ENCODE measurements at places on chromosomes 12 and 14.

DNA sequence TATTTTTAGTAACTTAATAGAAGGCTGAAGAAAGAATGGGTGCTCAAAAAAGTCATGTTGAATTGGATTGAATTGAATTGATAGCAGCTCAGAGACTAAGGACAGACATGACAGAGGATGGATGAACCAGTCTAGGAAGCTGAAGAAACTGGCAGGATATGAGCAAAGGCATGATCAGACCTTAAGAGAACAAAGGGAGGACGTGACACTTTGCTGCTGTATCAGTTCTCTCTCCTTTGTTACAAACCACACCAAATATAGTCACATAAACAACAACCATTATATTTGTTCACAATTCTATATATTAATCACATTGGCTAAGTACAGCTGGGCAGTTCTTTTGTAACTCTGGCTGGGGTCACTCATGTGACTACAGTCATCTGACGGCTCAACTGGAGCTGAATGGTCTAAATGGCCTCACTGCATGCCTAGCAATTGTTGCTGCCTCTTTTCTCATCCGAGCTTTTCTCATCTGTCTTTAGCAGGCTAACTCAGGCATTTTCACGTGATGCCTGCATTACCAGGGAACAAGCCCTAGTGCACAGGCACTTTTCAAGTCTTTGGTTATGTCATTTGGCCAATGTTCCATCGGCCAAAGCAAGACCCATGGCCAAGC lies 355.0 kb downstream of the ETNK1 start:
- DNase-seq, result no peak

DNA sequence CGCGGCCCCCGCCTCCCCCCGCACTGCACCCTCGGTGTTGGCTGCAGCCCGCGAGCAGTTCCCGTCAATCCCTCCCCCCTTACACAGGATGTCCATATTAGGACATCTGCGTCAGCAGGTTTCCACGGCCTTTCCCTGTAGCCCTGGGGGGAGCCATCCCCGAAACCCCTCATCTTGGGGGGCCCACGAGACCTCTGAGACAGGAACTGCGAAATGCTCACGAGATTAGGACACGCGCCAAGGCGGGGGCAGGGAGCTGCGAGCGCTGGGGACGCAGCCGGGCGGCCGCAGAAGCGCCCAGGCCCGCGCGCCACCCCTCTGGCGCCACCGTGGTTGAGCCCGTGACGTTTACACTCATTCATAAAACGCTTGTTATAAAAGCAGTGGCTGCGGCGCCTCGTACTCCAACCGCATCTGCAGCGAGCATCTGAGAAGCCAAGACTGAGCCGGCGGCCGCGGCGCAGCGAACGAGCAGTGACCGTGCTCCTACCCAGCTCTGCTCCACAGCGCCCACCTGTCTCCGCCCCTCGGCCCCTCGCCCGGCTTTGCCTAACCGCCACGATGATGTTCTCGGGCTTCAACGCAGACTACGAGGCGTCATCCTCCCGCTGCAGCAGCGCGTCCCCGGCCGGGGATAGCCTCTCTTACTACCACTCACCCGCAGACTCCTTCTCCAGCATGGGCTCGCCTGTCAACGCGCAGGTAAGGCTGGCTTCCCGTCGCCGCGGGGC lies at the start of gene FOS:
Gene FOS, plus strand, starts transcription at position 407 of the 731 bp plus-strand sequence. Its CDS starts 155 bp downstream, at position 562.
- peak; percentile 79 for DNase-seq

DNA sequence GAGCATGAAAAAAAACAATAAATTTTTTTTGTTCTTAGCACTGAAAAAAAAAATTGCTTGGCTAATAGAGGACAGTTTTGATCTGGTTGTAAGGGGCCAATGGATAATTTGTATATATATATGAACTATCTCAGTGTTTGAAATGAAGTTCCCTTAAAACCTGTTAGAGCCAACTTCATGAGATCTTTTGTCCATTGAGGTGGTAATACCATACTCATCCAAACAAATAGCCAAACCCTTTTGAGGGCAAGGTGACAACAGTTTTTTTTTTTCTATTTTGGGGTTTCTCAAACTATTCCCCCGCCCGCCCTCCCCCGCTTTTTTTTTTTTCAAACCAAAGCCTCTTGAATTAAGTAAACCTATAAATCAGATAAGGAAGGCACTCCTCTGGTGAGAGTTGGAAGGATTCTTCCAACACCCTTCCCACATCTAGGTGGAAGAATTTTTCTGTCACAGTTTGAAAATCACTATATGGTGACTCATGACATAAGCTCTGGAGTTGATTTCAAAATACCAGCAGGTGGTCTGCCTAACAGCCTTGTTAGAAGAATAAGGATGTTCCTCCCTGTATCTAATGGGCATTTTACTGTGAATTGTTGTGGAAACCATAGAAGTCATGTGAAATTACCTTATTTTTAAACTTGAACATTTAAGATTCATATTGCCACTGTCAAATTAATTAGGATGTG lies 10.2 kb downstream of the ARHGAP5 start:
- no peak for DNase-seq

DNA sequence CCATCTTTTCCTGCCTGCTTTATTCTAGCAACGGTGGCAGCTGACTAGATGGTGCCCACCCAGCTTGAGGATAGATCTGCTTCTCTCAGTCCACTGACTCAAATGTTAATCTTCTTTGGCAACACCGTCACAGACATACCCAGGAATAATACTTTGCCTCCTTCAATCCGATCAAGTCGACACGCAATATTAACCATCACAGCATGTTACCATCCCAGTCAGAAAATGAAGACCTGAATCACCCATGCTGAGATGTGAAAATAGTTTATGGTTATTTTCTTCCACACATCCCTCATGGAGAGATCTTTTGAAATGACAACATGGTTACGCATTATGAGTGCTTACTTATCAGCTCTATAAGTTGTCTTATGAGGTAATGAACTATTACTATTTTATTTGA lies 392.8 kb downstream of the SEC23A start:
- DNase-seq, result no peak

DNA sequence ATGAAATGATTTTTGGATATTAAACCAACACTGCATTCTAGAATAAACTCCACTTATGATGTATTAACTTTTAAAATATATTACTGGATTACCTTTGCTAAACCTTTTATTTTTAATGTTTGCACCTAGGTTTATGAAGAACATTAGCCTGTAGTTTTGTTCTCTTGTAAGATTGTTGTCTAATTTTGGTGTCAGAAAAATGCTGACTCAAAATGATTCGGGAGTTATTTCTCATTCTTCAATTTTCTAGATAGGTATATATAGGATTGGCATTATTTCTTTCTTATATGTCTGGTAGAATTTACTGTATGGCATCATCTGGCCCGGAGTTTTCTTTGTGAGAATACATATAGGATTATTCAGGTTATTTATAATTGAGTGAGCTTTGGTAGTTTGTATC lies 54.6 kb downstream of the MAP4K5 start:
- DNase-seq, result no peak

DNA sequence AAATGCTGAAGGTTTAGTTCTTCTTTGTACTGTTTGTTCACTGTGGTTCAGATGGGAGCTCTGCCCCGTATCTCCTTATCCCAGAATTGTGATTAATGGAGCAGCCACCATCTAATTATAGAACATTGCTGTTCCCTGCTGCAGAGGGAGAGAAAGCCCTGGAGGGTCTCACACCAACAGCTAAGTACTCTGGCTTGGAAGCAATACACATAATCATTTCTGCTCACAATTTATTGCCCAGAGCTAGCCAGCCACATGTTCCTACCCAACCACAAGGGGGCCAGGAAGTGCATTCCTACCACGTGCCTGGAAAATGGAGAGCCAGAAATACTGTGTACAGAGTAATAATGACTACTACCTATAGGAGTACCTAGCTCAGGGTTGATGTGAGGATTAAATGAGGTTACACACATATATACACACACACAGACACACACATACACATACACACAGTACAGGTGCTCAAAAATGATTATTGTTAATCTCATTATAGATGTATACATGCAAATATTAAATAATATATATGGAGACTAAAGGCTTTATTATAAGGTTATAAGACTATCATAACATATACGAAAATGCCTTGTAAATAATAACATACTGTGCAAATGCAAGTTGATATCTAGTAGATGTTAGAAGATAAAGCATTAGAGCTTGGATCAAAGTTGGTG lies 22.3 kb downstream of the MSRB3 start:
- no peak for DNase-seq

- no peak for DNase-seq
Measured at GRCh38 chr12:47887529-47887928, 17.3 kb downstream of the VDR start.

DNA sequence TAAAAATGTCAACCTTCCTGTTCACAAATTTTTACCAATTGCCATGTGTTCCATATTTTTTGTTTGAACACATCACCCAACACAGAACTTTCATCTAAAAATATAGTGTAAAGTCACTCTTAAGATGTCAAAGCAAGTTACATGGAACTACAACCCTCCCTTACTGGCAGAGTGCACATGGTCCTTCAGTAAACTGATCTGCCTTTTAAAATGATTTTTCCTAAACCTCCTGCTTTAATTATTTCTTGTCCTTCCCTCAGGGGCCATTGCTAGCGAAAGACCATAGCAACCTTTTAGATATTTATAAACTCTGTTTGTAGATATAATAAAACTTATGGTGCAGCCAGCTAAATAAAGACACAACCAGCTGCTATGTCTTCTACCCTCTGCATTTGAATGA lies 255.2 kb upstream of the FAR2 start:
- no peak for DNase-seq

- DNase-seq, result no peak
Measured at GRCh38 chr14:100146531-100147091, 12.8 kb downstream of the DEGS2 start.

DNA sequence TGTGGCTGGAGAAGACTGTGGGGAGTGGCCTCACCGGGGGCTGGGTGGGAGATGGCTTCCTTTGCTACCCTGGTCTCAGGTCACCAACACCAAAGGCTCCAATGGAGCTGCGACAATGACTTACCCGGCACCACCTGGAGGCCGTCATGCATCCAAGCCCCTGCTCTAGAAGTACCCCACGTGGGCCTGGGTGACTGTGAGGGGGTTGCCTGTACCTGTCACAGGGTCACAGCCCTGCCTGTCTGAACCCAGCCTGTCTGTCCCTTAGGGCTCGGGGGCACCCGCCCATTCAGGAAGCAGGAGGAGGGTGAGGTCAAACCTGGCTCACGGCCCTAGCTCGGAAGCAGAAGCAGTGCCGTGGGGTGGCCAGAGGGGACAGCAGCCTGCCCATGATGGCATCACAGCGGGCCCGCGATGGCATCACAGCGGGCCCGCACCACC lies 18.9 kb downstream of the ABCB9 start:
- no peak for DNase-seq

DNA sequence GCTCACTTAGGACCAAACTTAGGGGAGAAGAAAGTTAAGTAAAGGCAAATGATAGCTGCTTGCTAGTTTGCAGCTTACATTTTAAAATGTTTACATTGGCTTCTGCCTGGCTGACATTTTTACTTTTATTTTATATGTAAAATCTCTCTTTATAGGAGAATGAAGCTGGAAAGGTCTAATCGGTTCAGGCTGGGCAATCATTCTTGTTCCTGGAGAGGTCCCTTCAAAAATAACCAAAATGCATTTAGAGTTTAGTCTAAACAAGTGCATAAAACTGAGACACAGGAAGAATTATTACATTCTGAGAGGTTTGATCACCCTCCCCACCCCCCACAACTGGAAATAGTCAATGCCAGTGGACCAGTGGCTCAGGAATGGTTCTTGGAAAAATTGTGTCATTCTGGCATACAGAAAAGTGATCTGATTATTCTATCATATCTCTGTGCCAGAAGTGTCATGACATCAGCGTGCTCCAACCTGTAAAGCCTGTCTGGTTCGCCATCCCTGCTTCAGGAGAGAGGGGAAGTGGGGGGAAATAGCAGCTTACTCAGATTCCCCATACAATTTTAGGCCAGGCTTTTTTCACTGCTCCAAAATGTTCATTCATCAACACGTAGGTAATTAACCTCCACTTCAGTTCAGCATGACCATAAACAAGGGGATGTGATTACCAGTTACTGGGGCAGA lies 4.2 kb downstream of the PRICKLE1 start:
- DNase-seq, result no peak

DNA sequence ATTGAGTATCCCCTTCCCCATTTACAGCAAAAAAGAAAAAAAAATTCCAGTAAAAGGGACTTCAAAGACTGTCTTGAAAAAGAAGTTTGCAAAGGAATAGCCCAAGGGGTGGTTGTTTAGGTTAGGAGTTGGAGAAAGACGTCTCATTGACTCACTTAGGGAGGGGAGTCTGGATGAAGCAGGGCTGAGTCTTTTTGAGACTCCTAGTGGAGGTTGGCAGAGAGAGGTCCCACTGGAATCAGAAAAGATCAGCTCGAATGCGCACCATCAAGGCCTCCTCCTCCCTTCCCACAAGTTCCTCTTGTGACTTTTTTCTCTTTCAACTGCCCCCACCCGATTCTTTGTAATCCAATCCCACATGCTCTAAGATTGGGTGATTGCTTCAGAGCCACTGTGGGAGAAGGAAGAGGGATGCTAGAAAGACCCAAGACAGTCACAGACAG lies 1.9 kb downstream of the ARHGEF40 start:
- DNase-seq, result no peak

DNA sequence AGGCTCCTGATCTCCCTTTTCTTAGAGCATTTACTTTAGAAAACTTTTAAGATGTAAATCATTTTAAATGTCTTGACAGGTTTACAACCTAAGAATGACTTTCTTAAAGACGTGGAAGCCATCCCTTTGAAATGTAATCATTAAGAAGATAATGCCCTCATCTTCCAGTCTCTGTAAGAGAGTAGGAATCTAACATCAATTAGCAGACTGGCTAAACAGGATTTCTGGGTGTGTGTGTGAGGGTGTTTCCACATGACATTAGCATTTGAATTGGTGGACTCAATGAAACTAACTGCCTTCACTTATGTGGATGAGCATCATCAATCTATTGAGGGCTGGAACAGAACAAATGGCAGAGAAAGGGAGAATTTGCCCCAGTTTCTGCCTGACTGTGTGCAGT lies 329.5 kb downstream of the RPL10L start:
- no peak for DNase-seq

- no peak for DNase-seq
Measured at GRCh38 chr14:81348061-81348460, 52.1 kb downstream of the STON2 start.

GRCh38 chr14:30303350-30303749 lies 255.6 kb upstream of the G2E3 start:
- DNase-seq, result no peak

DNA sequence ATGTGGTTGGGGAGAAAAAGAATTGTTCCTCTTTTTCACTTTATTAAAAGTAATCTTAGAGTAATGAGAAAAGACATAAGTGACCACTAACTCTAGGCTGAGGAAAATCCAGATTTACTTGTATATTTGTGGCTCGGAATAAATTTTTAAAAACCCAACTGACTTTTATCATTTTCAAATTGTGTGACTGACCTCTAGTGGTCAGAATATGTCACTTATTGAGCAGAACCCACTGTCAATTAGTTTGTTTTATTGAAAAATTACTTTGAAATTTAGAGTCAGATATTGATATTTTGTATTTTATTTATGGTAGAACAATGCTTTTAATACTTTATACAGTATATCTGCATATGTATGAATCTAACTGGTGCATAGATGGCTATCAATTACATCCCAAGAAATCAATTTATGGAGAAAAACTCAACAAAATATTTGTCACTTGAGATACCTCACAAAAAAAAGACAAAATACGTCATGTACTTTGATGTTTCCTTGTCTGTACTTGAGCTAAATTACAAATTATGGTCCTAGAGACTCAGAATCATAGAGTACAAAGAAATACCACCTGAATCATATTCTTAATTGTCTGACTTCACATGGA lies 229.4 kb downstream of the CNTN1 start:
- DNase-seq, result no peak
